ENCODE measurements at places on chromosomes 16 and 17.

- DNase-seq = no peak
Measured at GRCh38 chr16:48860341-48860740, 250.4 kb upstream of the N4BP1 start.

DNA sequence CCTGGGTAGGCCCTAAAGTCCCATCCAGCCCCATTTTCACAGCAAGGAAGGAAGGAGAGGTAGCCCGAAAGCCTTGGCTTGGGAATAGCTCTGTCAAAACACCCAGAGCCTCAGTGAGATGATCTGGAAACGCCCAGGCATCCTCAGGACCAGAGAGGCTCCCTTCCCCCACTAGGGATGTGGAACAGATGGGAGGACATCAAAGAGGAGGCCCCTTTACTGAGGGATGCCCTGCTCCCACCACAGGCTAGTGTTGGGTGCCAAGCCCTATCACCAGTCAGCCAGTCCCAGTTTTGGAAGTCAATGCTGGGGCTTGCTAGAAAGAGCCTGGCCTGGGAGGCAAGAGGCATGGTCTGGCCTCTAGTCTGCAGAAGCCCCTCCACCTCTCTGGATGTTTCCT, 4.7 kb downstream of the TPPP3 start:
- no peak for DNase-seq

DNA sequence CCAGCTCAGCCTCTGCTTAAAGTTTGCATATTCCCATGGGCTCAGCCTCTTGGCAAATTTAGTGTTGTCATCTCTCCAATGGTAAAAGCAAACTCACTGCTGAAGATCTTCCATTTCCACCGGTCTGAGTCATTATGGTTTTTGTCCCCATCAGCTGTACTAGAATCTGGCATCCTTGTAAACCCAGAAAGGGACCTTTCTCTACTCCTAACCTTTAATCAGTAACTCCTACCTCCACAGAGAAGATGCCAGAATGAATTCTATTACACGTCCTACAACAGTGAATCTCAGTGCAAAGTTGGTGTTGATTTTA, 45.8 kb downstream of the ZNF652 start:
- no peak for DNase-seq

DNA sequence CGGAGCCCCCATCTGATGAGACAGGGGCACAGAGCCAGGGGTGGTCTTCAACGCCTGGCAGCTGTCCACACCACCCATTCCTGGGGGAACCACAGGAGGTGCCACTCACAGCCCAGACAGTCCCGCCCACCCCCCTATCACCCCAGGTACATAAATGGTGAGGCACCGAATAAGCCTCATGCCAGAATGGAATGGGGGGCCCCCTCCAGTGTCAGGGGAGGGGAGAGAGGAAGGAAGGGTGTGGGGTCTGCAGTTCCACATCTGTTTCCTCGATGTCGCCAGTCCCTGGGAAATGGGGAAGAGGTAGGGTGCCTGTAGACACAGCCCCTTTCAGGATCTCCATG, 1.7 kb downstream of the TMC6 start:
- DNase-seq = no peak

DNA sequence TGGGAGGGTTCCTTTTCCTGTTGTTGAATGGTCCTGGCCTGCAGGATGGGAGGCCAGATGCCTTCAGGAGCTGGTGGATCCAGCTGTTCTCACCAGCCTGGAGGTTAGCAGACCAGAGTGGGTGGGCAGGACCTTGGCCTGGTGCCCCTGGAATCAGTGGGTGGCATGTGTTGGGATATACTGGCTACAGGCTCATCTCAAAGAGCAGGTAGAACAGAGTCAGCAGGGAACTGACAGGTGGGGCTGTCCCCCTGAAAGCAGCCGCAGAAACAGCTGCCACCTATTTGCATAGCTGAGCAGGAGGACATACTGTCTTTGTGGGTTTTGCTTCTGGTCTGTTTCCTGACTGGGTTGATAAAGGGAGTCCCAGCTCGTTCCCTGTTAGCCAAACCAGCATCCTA, 144.1 kb downstream of the RAB11FIP4 start:
- peak; percentile 93 for DNase-seq

GRCh38 chr17:5897275-5897911, 172.8 kb upstream of the WSCD1 start:
- DNase-seq = no peak

- no peak for DNase-seq
Measured at GRCh38 chr16:19367335-19367734, 50.3 kb upstream of the TMC5 start.

- DNase-seq = no peak
Measured at GRCh38 chr17:45006927-45007461, 38.9 kb upstream of the C1QL1 start.
